Fibroblast of skin of left quadriceps (primary cell): ENCODE measurements at places on chromosomes 2 and 18.

- peak; percentile 6 for DNase-seq
Observed at GRCh38 chr2:31107591-31108300, 30.5 kb downstream of the GALNT14 start.

- DNase-seq = no peak
Observed at GRCh38 chr2:175620106-175620505, 382.0 kb downstream of the LNPK start.

- DNase-seq = no peak
Observed at GRCh38 chr18:54765636-54766375, 62.5 kb upstream of the RAB27B start.

- no peak for DNase-seq
Observed at GRCh38 chr2:144426355-144426754, 93.6 kb downstream of the ZEB2 start.

DNA sequence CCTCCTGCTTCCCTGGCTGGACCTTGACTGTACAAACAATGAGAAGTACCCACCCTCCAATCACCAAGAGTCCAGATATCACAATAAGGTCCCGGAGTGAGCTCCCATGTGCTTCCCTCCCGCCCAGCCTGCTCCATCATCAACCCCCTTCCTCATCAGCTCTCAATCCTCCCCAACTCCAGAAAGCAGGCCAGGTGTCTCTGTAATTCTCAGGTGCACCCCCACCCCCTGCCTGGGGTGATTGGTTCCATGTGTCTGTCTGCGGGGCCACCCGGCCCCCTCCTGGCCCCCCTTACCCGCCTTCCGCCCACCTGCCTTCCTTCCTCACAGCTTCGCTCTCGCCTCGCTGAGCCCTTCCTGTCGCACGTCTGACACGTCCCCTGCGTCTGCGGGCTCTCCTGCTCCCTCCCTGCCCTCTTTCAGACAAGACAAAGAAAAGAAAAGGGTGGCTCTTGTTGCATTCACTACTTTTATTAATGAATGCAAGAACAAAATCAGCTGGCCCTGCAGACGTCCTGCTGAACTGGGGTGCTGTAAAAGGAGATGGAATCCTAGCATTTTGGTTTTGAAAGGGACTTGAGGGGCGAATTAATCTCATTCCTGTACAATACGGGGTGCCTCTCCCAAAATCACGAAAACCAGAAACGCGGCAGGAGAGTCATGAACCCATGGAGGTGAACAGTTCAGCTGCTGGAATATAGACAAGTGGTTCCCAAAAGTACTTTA, 26.5 kb upstream of the IGFBP2 start:
- no peak for DNase-seq

GRCh38 chr2:200746301-200746700, 65.4 kb upstream of the BZW1 start:
- DNase-seq = no peak

- no peak for DNase-seq
Observed at GRCh38 chr2:118065921-118066511, 22.3 kb upstream of the INSIG2 start.

DNA sequence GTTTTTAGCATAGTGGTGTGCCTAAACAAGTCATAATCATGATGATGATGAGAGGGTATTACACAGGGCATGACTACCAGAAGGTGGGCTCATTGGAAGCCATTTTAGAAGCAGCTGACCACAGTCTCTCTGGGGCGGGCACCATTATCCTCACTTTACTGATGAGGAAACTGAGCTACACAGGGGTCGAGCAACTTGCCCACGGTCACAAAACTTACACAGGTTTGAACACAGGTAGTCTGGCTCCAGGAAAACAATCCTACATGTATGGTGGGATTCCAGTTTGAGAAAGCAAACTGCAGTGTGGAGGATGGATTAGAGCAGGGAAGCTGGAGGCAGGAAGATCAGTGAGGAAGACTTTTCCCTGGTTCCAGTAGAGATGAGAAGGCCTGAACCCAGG, 6.2 kb downstream of the RHOB start:
- no peak for DNase-seq

DNA sequence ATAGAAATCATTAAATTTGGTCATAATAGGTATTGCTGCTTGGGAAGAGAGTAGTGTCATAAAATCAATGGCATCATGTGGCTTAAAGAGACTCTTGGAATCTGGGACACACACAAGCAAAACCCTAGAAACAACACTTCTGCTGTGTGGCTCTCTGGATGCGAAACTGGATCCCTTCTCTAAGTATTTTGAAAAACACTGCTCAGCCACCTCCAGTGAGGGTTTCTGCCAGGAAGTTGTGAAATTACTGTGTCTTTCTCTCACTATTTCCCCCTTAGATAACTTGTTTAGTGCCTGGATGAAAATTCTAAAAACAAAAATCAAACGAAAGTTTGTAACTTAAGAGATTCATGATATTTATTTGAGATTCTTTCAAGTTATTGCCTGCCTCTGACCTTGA, 163.8 kb downstream of the RHBDD1 start:
- no peak for DNase-seq

DNA sequence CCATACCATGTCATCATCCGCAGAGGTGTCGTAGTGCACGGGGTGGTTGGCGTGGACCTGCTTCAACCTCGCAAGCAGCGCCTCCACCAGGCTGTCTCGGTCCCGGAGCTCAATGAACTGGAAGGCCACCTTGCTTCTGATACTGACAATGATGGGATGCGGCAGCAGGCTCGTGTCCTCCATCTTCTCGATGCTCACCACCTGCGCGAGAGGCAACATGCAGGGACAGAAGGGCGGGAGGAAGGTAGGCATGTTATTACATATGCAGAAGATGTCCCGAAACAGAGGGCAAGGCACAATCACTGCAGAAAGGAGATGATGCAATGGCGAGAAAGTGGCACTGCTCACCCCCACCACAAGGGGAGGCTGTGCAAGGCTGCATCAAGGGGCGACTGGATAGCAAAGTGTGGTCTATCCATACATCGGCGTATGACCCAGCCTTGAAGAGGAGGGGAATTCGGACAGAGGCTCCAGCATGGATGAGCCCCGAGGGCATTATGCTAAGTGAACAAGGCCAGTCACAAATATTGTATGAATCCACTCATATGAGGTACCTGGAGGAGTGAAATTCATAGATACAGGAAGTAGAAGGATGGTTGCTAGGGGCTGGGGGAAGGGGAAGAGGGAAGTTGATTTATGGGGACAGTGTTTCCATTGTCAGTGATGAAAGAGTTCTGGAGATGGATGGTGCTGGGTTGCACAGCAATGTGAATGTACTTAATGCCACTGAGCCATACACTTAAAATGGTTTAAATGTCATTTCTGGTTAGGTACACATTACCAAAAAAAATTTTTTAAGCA, 36.6 kb downstream of the RPL31 start:
- DNase-seq = no peak

DNA sequence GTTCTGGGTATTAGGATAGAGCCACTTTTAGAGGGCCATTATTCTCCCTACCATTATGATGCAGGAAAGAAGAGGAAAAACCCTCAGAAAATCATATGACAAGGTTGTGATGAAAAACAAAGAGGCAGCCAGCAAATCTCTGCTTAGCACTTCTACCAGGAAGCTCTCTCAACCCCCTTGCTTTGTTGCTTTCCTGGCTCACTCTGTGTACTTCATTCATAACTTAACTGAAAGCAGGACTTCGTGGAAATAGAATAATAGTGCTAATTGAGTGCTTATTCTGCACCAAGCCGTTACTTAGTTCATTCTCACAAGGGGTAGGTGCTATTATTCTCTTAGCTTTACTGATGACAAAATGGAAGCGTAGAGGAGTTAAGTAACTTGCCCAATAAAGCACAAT, 354.1 kb downstream of the HRH4 start:
- no peak for DNase-seq

GRCh38 chr2:149490296-149490695, 97.3 kb downstream of the MMADHC start:
- DNase-seq = peak; percentile 42

GRCh38 chr2:191693778-191694177, 15.8 kb downstream of the NABP1 start:
- no peak for DNase-seq

DNA sequence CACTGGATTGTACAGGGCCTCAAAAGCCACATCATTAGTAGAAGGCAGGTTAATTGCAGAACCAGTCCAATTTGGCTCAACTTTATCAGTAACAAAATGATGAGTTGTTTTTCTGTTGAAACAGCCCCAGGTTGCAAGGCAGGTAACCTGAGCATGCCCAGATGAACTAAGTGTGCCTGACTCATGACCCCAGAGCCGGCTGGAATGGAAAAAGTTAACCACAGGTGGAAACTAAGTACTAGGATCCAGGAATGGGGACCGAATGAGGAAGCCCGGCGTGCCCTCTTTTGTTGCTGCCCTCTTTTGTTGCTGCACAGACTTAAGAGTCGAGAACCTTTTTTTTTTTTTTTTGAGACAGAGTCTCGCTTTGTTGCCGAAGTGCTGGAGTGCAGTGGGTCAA, 79.5 kb upstream of the YWHAQ start:
- DNase-seq = no peak

DNA sequence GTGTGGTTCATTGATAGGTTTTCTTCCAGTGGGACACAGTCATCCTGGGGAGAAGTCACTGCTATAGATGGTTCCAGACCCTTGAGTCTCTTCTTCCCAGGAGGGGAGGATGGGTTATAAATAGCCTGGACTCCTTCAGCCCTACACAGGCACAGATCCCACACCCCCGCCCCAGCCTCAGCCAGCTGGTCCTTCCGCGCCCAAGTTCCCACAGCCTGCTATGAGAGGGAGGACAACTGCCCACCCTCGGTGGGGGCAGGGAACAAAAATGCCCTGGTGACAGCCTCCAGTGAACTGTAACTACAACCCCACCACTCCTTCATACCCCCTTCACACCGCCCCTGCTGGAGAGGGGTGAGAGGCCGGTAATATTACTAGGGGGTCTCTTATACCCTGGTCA, 3.2 kb downstream of the ZBTB7C start:
- no peak for DNase-seq

DNA sequence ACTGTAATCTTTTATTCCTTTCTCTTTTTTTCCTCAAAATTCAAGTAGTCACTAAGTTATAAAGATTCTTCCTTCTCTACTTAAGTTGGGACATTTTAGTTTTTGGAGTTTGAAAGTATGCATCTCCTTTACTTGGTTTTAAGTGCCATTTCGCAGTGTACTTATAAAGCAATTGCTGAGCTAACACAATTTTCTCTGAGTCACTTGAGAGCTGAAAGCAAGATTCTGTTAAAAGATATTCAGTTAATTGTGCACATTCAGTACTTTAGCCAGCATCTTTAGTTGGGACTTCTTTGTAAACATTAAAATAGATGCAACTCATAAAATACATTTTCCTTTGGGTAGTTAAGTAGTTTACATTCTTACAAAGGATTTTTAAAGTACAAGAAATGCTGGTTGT, 136.0 kb downstream of the GFPT1 start:
- DNase-seq = no peak

GRCh38 chr2:212919238-212919637, 232.2 kb downstream of the IKZF2 start:
- no peak for DNase-seq

DNA sequence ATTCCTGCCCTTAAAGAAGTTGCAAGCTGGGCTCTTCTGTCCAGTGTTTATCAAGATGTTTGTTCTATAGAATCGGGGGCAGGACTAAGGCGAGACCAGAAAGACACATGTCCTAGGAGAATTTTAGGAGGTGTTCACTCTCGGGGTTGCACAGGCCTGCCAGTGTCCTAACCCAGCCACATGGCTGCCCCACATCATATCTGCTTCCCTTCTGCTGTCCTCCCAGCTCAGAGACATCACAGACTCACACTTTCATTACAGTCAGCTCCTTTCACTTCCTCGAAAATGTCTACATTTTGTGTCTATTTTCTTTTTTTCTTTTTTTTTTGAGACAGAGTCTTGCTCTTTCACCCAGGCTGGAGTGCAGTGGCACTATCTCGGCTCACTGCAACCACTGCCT, 10.7 kb upstream of the MRO start:
- no peak for DNase-seq

DNA sequence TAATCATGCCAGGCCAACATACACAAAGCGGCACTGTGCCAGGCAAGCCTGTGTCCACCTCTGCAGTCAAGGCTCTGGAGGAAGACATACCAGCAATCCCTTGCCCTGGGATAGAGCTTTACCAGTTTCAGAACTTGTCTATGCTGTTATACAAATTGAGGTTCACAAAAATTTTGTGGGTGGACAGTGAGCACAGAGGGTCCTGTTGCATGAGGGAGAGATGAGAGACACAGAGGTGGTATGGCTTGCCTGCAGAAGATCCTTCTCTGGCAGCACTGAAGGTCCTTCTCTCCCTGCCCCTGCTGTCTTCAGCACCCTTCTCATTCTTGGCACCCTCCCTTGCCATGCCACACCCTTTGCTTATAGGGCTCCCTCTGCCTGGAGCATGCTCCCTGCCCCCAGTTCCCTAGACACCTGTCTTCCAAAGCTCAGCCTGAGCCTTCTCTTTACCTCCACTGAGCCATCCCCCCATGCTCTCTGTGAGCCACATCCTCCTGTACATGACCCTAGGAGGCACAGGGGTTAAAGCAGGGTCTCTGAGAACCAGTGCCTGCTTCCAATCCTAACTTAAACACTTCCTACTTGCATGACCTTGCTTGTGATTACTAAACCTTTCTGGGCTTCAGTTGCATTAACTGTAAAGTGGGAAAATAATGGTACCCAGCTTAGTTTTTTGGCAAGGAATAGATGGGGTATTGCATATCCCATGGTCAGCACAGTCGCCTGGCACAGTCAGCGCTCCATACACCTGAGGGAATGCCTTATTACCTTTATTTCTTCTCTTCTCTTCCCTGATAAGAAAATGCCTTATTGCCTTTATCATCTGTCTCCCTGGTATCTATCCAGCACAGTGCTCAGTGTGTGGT, 857 bp downstream of the FABP1 start:
- no peak for DNase-seq

GRCh38 chr2:237878-238277, 26.0 kb downstream of the SH3YL1 start:
- no peak for DNase-seq

DNA sequence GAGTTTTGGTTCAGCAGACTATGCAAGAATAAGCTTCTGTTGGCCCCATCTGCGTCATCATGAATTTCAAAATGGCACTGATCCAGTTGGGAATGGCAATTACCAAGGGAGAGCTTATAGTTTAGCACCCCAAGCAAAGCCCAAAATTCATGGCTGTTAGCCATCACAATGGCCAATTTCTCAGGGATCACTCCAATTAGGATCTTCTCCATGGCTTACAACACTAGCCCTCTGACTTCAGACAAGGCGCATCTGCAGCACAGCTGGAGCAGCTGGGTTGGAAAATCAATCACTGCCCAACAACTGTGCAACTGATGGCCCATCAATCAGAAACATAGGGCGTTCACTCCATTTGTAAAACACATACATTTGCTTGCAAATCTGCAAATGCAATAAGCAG, 273.6 kb downstream of the SRBD1 start:
- no peak for DNase-seq

DNA sequence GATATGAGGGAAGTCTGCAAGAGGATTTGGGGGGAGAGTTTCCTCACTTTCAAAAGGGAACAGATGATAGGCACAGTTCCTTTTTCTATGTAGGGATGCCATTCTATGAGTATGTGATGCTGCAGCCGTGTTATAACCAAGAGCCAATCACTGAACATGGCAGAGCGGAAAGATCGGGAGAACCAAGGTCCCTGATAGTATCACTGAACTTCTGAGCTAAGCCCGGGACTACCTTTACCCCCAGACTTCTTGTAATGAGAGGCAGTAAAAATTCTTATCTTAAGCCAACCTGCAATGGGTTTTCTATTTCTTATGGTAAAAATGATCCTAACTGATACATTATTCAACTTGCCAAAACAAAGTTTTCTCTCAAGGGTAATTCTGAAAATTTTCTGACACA, 21.6 kb upstream of the SLC1A4 start:
- no peak for DNase-seq

- DNase-seq = no peak
Observed at GRCh38 chr2:71678874-71679273, 225.5 kb downstream of the DYSF start.

- DNase-seq = no peak
Observed at GRCh38 chr2:10004401-10004800, 38.9 kb upstream of the KLF11 start.
